ENCODE measurements at places on chromosomes 5 and 9. TPM values are rescaled to one million over a fixed set of nuclear protein-coding genes. Genes with fewer than 3 reads are reported as not detected.

GRCh38 chr5:109304309-109304708 is 105.5 kb downstream of the PJA2 start:
- DNase-seq, result no peak

Gene GPR151
- not detected for total RNA-seq

DNA sequence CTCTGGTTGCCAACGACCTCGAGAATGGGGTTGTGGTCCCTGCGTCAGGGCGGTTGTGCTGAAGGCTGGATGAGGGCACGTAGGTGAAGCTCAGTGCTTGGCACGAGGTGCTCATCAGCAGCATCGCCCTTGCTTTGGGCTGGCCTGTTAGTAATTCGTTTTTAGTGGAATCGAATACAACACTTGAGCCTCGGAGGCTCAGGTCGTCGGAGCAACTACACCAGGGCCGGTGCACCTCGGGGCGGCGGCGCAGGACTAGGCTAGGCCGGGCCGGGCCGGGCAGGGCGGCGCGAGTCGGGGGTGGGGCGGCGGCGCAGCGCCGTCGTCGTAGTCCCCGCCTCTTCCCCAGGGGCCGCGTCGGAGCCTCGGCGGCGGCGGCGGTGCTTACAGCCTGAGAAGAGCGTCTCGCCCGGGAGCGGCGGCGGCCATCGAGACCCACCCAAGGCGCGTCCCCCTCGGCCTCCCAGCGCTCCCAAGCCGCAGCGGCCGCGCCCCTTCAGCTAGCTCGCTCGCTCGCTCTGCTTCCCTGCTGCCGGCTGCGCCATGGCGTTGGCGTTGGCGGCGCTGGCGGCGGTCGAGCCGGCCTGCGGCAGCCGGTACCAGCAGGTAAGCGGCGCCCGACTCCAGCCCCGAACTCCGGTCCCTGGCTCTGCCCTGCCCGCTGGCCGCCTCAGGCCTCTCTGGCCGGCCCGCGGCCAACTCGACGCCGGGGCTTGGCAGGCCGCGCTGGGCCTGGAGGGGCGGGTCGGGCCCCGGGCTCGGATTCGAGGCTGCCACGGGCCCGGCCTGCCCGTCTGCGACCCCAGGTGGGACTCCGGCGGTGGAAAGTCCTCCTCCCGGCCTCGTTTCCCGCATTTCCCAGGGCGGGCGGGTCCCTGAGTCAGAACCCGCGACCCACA is at the start of gene NDFIP1:
Gene NDFIP1 (plus strand): TSS at position 348 of the 899 bp plus-strand sequence. CDS start 196 bp downstream, at position 544.
- DNase-seq, result peak; percentile 90

Gene PTTG1
- 2.5 TPM for total RNA-seq

Gene GABRA6
- not detected for total RNA-seq

Gene PCDH12
- 14.1 TPM for total RNA-seq

Gene WDR36
- 31.8 TPM for total RNA-seq

Gene DPYSL3
- total RNA-seq, result 19.1 TPM

Gene GRPEL2
- 16.9 TPM for total RNA-seq

DNA sequence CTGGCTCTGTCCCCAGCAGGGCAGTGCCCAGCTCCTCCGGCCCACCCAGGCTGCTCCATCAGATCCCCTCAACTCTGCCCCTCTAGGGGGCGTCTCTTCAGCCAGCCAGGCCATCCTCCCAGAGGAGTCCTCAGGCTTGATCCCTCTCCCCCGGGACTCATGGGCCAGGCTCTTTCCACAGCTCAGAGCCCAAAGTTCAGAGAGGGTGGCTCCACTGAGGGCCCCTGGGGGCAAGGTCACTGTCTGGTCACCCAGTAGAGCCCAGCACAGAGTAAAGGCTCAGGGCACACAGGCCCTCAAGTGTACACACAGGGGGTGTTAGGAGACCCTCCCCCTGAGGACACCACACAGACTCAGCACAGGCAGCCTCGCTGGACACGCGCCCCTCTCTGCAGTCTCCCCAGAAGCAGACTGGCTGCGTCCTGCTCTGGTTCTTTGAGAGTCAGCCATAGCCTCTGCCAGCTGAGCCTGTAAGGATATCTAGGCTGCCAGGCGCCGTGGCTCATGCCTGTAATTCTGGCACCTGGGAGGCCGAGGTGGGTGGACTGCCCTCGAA is 64.8 kb downstream of the PAX5 start:
- DNase-seq, result no peak

GRCh38 chr5:91875196-91875779 is 492.2 kb upstream of the ARRDC3 start:
- DNase-seq, result no peak

Gene LIFR
- total RNA-seq, result 90.1 TPM

Gene TAF11L12
- total RNA-seq, result not detected

DNA sequence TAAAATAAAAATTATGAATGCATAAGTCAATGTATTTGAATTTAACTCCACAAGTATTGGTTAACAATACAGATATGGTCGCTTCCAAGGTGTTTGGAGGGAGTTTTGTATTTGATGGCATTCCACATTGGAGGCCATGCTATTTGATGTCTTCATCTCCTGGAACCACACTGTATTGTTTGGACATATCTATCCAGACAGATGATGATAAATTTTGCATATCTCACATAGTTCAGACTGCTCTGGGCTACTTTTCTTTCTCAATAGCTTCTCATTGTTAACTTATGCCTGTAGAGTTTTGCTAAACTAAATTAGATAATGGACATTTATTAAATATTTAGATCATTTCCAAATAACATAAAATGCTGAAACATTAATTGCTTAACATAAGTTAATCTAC is 58.0 kb downstream of the CDKN2A start:
- no peak for DNase-seq

DNA sequence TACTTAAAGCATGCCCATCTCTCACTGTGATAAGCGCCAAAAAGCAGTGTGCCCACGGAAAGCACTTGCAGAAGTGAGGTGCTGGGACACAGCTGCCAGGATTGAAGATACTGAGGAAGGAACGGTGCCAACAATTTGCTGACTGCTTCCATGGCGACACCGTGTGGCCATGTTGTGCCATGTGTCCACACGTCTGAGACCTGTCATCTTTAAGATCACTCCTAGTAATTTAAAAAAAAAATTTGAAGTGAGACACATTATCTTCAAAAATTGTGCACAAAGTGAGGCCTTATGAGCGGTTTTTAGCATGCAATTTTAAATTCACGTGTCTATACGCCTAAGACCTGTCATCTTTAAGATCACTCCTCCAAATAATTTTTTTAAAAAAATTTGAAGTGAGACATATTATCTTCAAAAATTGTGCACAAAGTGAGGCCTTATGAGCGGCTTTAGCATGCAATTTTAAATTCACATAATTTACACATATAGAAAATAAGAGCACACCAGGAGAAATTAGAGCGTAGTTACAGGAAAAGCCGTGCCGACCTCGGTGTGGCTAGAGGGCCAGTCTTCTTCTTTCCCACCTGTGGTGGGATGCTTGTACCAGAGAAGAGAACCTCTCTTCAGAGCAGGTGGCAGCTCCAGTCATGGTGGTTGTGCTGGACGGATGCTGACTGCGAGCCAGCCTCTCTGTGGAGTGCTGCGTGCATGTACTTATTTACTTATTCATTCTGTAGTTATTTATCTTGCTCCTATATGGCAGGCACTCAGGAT is 21.4 kb upstream of the FLT4 start:
- peak; percentile 71 for DNase-seq

Gene CYSTM1
- 157 TPM for total RNA-seq

Gene IFNE
- total RNA-seq, result 1.1 TPM

GRCh38 chr5:76474377-76474776 is 71.3 kb downstream of the IQGAP2 start:
- DNase-seq, result no peak

Gene SUSD1
- 19.8 TPM for total RNA-seq

DNA sequence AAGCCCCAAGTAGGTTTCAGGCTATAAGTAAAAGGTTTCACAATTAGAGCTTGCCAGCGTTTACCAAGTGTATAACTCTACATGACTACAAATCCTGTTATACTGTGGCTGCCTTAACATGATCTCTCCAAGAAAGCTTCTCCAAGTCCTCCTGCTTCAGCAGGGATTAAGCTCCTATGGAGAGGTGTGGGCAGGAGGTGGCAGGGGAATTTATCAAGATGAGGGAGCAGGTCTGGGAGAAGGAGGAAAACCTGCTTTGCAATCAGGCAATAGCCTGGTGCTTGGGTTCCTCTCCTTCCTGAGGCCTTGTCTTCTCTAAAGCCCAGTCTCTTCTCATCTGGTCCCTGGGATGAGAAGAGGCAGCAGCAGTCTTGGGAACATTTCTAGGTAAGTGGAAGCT is 135.2 kb downstream of the TSSK1B start:
- no peak for DNase-seq

- peak; percentile 51 for DNase-seq
These were observed 227.7 kb downstream of the SMARCA2 start for GRCh38 chr9:2242831-2243330.

DNA sequence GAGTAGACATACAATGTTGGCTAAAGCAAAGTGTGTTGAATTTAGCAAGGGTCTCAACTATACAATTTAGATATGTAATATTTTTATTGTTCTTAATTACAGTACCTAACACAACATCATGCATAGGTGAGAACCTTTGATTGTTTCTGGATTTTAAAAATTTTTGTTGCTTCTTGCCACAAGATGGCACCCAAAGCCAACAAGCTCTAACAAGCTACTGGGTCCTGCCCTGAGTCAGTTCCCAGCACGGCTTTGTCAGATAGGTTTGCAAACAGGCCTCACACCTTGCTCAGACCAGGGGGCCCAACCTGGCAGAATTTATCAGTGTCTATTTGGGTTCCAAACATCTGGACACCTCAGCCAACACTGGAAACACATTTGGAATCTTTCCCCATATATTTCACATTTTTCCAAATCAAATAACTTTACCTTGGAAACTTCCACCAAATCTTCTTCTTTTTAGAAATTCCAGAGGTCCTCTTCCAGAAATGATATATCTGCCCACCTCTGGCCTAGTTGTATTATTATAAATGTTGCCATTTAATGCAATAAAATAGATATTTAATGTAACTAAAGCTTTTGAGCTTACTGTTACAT is 49.5 kb upstream of the EGFLAM start:
- DNase-seq, result peak; percentile 45

- DNase-seq, result peak; percentile 68
These were observed at the start of gene PRRX2 for GRCh38 chr9:129665389-129665775. PRRX2 (plus strand) TSS chr9:129665647; CDS start chr9:129665868, 221 bp downstream.

- DNase-seq, result no peak
These were observed 79.9 kb downstream of the SMIM23 start for GRCh38 chr5:171865471-171865870.

Gene SPINK6
- total RNA-seq, result not detected

GRCh38 chr9:138115506-138115905 is 237.9 kb downstream of the CACNA1B start:
- DNase-seq, result no peak

DNA sequence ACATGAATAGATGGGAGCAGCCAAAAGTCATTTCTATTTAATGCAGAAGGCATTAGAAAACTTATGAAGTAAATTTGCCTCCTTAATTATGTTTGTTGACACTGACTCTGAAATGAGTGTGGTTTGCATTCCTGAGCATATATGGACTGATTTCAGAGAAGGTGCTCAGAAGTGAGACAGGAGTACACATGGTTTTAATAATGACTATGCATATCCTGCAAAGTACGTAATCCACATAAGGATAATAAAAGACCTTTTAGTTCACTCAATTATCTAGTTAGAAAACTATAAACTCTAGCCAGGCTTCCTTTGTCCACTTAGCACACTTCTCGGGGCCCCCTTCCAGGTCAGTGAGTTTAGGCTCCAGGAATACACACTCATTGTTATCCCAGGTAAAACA is 75.7 kb upstream of the SNX2 start:
- DNase-seq, result no peak

- no peak for DNase-seq
These were observed 85.1 kb downstream of the SAXO1 start for GRCh38 chr9:18947892-18948339.

Gene DMGDH
- total RNA-seq, result 10.4 TPM

DNA sequence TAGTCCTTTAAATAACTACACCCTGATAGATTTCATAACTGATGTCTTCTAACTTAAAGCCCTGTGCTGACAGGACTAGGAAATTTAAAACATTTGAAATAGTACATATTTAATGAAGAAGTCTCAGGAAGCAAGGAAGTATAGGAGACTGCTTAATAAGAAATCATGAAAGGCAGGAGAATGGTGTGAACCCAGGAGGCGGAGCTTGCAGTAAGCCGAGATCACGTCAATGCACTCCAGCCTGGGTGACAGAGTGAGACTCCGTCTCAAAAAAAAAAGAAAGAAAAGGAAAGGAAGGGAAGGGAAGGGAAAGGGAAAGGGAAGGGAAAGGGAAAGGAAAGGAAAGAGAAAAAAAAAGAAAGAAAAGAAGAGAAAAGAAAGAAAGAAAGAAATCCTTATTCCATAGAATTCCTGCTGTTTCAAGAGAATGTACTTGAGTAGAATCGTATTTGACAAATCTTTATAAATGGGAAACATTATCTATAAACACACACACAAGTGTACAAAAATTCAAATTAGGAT is 74.1 kb downstream of the BNC2 start:
- no peak for DNase-seq

DNA sequence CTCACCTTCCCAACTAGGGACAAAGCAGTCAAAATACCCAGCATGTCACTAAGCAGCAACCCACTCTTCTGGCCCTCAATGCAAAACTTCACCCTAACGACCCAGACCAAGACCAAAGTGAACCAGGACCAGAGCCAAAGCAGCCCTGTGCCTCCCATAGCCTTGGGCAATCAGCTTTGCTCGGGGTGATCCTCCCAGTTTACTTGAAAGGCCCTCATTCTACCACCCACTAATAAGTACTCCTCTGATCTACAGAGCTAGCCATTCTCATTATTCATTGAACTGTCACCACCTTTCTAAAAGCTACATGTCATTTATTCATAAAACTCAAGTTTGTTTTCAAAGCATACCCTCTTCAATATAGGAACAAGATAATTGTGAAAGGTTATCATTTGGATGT is 221.0 kb downstream of the FRMD3 start:
- no peak for DNase-seq
